ENCODE measurements at places on chromosomes 12 and 14. TPM values are rescaled to one million over a fixed set of nuclear protein-coding genes. Genes with fewer than 3 reads are reported as not detected.

The DAO gene
- not detected for total RNA-seq

The CD163L1 gene
- total RNA-seq: not detected

The NRXN3 gene
- total RNA-seq: 0.11 TPM

GRCh38 chr12:55681142-55682077 lies 26.3 kb downstream of the ITGA7 start:
- DNase-seq: peak; percentile 76

DNA sequence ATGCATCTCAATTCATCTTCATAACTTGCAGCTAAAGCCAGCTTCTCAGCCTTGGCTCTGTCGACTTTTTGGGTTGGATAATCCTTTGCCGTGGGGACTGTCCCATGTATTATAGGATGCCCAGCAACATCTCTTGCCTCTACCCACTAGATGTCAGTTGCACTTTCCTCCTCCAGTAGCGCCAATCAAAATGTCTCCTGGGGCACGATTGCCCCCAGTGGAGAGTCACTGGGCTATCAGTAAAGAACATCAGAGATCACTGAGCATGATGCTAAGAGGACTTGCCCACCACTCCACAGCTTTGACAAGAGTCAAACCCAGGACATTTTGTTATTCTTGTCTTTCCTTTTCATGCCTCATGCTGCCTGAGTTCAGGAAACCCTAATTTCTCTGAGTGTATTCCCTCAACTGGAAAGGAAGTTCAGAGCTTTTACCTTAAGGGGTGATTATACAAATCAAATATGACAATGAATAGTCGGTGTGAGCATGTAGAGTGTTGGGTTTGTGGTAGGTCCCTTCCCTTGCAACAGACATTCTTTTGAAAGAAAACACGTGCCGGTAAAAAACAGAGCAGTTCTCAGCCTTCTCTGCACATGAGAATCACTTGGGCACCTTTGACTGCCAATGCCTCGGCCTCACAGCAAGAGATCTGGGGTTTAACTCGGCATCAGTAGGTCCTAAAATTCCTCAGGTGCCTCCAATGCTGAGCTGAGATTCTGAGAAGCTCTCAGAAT lies 980.6 kb downstream of the VRK1 start:
- no peak for DNase-seq

GRCh38 chr12:27937768-27938167 lies 34.8 kb downstream of the PTHLH start:
- DNase-seq: peak; percentile 22

DNA sequence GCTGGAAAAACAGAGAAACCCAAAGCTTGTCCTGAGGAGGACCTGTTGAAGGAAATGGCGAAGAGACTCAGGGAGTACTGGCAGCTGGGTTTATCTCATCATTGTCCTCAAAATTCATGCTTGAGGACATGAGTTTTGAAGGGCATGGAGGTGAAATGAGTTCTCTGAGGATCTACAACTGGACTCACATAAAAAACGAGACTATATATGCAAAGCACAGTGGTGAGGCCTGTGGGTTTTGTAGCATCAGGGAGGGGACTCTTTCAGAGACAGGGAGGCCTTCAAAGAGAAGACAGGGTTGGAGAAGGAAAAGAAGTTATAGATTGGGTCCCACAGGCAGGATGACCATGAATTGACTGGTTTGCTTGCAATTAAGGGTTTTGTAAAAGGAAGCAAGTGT lies 71.3 kb upstream of the SCN8A start:
- no peak for DNase-seq

DNA sequence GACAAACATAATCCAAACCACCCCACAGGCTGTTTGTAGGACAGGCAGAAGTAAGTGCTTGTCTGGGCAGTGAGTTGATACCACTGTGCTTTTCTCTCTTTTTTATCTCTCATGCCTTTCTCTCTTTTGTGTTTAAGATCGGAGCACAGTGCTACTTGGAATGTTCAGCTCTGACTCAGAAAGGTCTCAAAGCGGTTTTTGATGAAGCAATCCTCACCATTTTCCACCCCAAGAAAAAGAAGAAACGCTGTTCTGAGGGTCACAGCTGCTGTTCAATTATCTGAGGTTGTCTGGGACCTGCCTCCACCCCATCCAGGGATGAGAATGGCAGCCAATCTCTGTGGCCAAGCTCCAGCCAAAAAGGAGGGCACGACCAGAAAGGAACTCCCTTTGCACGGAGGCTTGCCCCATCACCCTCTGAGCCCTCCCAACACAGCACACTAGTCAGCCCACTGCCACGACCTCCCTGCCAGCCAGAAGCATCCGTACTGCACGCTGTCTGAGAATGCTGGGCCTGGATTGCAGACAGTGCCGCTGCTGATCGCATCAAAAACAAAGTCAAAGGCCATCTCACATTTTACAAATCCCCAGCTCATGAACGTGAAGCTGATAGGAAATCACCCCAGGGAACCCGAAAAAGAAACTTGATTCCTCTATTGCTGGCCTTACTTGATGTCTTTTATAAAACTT lies 27.8 kb downstream of the GPHB5 start:
- DNase-seq: peak; percentile 66

DNA sequence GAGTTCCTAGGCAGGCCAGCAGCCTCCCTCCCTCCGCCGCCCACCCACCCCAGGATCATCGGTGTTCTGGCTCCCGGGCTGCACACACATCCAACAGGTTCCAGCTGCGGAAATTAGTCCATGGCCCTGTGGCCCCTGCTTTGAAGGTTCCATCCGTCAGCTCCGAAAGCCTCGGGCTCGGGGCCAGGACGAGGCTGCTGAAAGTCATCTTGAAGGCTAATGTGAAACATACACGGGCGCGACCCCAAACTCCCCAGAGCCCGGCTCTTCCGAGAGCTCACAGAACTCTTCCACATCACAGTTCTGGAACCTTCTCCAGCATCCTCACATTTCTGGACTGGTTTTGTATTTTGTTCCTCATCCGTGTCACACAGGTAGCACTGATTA lies 19.8 kb downstream of the KDM2B start:
- no peak for DNase-seq

GRCh38 chr12:16330560-16330959 lies 16.9 kb upstream of the MGST1 start:
- no peak for DNase-seq

Measured in GM23248 (cell line).